ENCODE measurements at places on chromosomes 16 and 17.
A peak's percentile ranks its signal among the peaks of the same experiment; 100 is the strongest.

- no peak for DNase-seq
These were observed 112.5 kb upstream of the SOX9 start for GRCh38 chr17:72008236-72008876.

DNA sequence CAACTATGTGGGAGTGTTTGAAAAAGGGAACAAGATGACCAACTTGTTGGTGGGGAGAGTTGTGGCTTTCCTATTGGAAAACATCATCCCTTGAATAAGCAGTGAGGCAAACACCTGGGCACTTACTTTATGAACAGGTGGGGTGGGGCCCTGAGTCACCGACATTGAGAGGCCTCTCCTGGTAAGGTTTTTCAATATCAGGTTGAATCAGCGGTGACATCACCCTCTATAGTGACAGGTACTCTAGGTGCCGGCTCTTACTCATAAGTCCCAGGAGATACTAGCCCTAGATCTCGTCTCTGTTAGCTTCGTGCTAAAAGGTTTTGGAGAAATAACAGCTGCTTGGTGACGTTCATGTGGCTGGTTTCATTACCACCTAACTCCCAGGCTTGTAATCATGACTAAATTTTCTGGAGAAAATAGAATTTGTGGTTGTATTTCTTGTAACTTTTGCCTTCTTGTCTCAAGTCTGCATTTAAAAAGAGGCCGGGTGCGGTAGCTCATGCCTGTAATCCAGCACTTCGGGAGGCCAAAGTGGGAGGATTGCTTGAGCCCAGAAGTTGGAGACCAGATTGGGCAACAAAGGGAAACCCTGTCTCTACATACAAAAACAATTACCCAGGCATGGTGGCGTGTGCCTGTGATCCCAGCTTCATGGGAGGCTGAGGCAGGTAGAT, 19.3 kb downstream of the CDH1 start:
- DNase-seq = peak; percentile 88

DNA sequence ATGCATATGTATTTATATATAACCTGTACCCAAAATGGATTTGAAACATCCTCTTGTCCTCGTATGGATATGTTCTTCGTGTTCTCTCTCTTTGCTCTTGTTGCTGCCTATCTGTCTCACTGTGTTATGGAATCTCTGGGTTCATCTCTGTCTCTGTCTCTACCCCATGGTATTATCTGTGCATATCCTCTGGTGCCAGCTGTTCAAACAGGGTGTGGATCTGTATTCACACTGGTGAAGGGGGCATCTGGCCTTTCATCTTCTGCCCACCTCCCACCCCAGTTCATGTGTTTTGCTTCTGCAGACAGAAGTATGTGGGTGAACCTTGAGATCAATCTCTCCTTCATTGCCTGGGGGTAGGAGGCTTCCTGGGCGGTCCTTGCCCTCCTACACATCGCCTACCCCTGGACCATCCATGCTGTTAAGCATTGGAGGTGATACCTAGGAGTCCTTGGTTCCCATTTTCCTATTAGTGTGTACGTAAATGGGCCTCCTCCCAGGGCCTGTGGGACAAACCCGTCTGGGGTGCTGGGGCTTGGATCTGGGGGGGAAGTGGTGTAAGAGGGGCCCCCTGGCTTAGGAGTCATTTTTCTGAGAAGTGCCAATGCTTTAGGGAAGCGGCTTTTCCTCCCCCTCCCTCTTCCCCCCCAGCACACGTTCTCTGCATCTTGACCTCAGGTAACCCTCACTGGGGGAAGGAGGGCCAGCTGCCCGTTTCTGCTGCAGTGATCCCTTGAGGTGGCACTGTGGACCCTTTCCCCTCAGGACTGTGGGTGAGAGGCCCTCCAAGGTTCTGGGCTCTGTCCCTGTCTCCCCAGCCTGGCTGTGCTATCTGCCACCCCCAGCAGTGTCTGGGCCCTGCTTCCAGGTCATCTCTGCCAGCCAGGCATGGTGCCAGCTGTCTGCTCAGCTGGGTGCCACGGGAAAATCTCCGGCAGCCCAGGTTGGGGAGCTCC, 21.1 kb downstream of the RARA start:
- DNase-seq = no peak

DNA sequence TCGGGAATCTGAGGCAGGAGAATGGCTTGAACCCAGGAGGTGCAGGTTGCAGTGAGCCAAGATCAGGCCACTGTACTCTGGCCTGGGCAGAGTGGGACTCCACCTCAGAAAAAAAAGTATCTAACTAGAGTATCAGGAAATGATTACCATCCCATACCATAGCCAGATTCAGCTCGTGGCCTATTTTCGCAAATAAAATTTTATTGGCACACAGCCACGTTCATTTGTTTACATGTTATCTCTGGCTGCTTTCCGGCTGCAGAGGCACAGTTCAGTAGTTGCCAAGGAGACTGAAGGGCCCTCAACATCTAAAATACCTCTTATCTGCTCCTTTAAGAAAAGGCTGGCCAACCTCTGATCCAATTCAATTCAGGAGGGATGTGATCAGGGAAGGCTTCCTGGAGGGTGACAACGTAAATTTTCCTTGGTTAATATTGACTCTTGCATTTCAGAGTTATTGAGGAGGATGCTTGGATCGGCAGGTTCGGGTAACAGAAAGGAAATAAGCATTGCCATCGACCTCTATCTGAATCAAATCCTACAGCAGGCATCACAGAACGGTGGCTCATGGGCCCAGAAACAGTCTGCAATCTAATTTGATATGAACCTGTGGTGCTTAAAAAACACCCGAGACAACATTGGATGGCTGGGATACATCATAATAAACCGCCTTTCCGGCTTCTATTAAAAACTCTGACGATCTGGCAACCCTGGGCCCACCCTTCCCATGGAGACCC, 73.8 kb downstream of the XYLT1 start:
- no peak for DNase-seq

DNA sequence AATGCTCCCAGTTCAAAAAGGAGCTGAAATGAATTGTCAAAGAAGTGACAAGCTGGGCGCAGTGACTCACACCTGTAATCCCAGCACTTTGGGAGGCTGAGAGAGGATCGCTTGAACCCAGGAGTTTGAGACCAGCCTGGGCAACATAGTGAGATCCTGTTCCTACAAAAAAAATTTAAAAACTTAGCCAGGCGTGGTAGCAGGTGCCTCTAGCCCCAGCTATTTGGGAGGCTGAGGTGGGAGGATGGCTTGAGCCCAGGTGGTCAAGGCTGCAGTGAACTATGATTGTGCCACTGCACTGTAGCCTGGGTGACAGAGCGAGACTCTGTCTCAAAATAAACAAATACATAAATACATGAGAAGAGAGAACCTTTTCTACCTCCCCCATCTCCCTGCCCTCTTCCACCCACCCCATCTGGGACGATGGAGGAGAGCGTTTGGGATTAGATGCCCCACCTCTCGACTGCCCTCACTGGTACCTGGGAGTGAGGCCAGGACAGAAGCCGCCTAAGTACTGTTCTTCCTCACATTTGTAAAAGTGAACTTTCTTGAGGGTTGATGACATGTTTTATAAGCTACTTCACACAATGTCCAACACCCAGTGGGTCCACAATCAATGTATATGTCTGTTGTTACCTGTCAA, 2.4 kb downstream of the IL4R start:
- no peak for DNase-seq

GRCh38 chr17:83077411-83077810, 2.0 kb upstream of the METRNL start:
- DNase-seq = no peak

DNA sequence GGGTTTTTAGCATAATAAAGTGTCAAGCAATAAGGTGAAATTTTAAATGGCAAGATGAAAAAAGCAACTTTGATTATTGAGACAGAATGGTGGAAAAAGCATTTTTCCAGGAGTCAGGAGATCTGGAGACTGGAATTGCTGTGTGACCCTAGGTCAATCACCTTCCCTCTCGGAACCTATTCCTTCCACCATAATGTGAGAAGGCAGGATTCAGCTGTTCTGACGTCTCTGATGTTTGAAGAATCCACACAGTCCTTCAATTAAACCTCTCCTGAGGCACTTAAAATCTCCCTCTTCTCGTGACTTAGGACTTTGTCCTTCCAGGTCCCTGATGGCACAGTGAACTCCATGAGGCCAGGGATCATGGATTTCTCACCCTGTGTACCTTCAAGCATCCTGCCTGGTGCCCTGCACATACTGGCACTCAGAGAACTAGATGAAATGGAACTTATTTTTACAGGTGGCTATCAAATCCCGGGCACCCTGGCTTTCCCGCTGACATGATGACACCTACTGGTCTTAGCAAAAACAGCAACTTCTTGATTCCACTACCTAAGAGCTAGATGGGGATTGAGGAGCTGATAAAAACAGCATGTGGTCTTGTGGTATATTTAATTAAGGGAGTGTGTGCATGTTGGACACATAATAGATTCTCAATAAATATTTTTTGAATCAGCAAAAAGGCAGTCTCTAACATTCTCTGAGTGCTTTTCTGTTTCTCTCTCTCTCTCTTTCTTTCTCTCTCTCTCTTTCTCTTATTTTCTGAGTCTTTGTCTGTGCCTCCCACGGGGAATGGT, 2.3 kb upstream of the CCDC182 start:
- peak; percentile 38 for DNase-seq

DNA sequence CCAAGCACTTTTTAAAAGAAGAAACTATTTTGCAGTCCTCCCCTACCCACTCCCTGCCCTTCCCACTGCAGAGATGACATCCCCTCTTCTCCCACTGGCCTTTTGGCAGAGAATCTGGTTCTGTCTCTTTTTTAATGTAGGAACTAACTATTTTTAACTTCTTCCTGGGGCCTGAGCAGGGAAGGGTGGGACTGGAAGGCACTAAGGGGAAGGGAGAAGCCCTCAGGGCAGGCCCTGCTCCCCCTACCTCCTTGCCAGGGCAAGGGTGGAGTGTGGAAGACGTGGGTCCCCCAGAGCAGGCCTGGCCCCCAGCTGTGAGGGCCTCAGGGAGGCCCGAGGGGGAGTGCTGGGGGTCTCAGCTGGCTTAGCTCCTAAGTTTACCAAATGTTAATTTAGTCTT, 19.5 kb downstream of the UNC13D start:
- no peak for DNase-seq

GRCh38 chr17:6507535-6507934, 48.8 kb downstream of the PITPNM3 start:
- no peak for DNase-seq

DNA sequence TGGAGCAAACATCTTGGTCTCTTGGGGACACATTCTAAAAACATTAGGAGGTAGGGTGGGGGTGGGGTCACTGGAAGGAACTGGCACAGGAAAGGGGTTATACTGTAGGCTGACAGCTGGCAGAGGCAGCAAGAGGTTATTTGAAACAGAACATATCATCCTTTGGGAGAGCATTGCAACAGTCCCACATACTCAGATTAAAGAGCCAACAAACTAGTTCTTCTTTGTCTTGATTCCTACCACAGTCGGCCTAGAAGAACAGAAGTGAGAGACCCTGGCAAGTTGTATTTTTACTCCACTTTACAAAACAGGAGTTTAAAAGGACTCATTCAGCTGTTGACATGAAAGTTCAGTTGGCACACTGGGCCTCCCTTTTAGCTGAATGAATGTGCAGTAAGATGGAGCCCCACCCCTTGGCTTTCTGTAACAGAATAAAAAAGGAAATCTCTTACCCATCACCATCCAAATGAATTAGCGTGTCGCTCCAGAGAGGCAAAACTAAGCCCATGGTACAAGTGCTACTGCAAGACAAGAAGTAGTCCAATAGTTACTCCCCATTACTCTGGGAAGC, 54.6 kb upstream of the CORO6 start:
- DNase-seq = no peak

- DNase-seq = no peak
These were observed 1.6 kb downstream of the FAM83G start for GRCh38 chr17:19002805-19003542.

- no peak for DNase-seq
These were observed 83.0 kb upstream of the CDC42EP4 start for GRCh38 chr17:73394512-73395450.

- no peak for DNase-seq
These were observed 809 bp upstream of the RAB34 start for GRCh38 chr17:28718333-28719020.

- DNase-seq = no peak
These were observed 162.6 kb downstream of the SDK2 start for GRCh38 chr17:73481676-73482075.

DNA sequence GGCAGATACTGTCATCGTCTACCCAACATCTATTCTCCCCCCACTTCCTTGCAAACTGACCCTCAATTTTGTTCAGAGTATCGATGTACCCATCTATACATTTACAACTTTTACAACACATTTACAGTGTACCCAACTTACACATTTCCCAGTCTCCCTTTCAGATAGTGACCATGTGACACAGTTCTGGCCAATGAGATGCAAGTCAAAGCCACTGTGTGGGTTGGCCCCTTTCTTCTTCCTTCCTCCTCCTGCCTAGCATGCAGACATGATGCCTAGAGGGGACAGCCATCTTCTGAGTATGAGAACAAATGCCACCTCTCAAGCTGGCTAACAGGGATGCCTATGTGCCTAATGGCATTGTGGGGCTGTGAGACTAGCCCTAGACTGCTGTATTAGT, 11.3 kb upstream of the NFAT5 start:
- no peak for DNase-seq

- no peak for DNase-seq
These were observed 33.6 kb upstream of the KSR1 start for GRCh38 chr17:27422601-27423000.

- no peak for DNase-seq
These were observed 15.1 kb upstream of the SLC52A1 start for GRCh38 chr17:5050278-5050677.

DNA sequence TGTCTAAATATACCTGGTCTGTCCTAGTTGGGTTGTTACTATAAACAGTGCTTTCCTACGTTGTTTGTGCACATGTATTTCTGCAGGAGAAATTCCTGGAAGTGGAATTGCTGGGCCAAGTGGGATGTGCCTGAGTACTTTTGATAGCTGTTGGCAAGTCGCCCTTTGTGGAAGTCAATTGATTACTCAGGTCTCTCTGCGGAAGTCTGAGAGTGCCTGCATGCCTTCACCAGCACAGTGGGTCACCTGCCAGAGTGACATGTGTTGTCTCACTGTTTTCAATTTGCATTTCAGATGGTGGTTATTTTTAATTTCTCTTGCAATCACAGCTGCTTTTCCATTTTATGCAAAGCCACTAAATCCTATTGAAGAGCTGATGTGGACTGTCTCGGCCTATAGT, 2.3 kb upstream of the MVD start:
- no peak for DNase-seq

DNA sequence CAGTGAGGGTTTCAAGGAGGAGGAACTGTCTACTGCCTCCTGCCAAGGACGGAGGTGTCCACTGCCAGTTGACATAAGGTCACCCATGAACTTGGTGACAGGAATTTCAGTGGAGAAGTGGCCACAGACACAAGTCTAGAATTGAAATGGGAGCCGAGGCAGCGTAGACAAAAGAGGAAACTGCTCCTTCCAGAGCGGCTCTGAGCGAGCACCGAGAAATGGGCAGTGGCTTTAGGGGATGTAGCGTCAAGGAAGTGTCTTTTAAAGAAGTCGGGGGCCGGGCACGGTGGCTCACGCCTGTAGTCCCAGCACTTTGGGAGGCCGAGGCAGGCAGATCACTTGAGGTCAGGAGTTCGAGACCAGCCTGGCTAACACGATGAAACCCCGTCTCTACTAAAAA, 3.1 kb upstream of the SERPINF1 start:
- no peak for DNase-seq

- DNase-seq = no peak
These were observed 32.6 kb upstream of the CBFA2T3 start for GRCh38 chr16:89009343-89010209.
